GM18507 (cell line): ENCODE measurements at places on chromosomes 16 and 17.

DNA sequence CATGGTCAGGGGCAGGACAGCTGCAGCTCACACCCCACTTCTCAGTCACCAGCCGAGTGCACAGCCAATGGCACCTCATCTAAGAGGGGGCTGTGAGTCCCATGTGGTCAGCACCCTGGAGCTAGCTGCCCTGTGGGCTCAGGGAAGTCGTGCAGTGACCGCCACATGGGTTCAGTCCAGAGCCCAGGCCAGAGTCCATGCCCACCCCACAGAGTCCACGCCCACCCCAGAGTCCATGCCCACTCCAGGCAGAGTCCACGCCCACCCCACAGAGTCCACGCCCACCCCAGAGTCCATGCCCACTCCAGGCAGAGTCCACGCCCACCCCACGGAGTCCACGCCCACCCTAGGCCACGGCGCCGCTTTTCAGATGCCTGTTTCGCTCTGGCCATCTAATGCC, 24.1 kb downstream of the SLC7A5 start:
- no peak for DNase-seq

- no peak for DNase-seq
These were observed 18.7 kb upstream of the ANKRD40CL start for GRCh38 chr17:50785946-50786570.

DNA sequence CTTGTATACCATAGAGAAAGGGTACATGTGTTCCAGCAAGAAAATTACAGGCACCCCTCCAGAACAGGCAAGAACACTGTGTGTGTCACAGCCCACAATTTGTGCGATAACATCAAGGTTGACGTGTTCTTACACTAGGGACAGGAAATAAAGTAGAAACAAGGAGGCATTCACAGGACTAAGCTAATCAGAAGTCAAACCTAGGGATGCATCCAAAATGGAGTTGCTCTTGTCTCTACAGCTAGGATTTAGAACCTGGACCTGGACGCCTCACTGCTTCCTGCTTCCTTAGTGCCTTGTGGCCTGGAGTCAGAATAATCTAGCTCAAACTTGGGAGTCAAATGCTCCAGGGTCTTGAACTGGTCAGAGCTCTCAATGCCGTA, 41.3 kb downstream of the GINS3 start:
- no peak for DNase-seq

DNA sequence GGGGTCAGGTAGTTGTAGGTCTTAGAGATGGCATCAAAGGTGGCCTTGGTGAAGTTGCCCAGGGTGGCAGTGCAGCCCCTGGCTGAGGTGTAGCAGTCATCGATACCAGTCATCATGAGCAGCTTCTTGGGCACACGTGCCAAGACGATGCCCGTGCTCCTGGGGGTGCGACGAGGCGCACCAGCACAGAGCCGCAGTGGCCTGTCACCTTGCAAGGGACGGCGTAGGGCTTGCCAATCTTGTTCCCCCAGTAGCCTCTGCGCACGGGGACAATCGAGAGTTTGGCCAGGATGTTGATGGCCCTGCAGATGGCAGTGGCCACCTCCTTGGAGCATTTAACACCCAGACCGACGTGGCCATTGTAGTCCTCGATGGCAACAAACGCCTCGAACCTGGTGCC, 29.8 kb downstream of the CDC27 start:
- DNase-seq, result no peak

GRCh38 chr16:74899816-74900215, 85.1 kb downstream of the WDR59 start:
- DNase-seq, result no peak

DNA sequence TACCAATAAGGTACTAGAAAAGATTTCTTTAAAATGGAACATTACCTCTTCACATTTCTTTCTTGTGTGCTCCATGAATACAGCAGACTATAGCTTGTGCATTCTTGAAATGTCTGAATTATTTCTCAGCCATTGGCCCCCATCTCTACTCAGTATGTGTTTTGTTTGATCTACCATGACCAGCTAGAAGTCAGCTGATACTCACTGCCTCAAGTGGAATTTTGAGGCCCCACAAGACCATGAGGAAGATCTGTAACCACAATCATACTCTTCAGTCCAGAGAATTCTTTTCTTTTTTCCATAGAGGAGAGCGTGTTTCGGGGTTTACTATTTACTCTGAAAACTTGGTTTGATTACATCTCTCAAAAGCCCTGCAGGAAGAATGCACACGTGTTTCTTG, 319.1 kb downstream of the TOX3 start:
- DNase-seq, result no peak

- no peak for DNase-seq
These were observed 297.2 kb downstream of the WWOX start for GRCh38 chr16:78396673-78397072.

DNA sequence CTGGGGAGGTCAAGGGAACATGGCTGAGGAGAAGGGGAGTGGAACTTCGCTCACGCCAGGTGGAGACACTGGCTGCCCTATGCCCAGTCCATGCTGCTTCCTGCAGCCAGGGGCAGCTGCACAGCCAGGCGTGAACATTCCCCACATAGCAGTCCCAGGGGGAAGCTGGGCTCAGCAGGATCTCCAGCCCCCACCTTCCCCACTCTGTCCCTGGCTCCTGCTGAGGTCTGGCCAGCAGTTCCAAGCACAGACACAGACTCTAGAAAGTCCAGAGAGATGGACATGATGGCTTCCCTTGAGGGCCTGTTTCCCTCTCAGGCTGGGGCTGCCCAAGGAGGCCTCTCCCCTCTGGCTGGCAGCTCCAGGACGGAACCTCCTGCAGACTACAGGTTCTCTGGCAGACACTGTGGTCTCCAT, 9.3 kb downstream of the JUP start:
- no peak for DNase-seq

GRCh38 chr17:80774146-80774545, 217.5 kb upstream of the CHMP6 start:
- no peak for DNase-seq

DNA sequence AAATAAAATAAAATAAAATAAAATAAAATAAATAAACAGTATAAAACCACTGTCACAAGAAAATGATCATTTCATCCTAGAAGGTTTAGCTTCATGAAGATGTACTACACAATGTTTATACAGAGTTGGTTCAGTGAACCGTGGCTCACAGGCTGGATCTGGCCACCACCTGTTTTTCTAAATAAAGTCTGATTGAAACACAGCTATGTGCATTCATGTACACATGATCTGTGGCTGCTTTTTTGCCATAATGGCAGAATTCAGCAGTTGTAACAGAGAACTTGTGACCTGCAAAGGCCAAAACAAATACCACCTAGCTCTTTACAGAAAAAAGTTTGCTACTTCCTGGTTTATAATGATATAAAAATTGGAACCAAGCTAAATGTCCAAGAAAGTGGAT, 12.6 kb upstream of the RPRML start:
- DNase-seq, result no peak

DNA sequence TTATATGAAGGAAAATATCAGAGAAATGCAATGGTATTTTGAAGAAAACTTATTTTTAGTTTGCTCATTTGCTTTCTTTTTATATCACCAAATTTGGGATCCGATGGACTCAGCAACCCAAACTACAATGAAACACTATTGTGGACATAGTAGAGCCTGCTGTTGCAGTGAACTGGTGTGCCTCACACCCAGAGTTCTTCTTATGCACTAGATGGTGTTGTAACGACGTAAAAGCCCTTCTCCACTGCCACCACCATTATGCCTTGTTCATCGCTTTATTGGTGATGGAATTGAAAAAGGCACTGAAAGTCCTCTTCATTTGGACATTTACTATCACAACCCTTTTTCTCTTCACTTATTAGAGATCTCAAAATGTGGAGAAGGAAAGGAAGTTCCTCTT, 381.3 kb downstream of the CDH8 start:
- DNase-seq, result no peak

DNA sequence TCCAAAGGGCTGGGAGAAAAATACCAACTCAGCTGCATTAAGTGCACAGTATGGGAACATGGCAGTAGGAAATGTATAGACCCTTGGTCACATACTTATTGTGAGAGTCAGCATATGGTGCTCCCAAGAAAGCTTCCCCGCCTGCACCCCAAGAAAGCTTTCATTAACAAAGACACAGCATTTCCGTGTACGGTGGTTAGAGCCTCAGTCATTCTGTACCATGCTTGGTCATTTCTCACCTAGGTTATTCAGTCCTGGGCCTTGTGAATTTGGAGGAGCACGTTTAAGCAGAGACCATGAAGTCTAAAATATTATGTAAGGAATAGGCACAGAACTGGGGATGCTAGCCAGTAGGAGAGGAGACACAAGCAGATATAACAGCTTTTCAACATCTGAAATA, 56.1 kb downstream of the ESRP2 start:
- DNase-seq, result no peak

DNA sequence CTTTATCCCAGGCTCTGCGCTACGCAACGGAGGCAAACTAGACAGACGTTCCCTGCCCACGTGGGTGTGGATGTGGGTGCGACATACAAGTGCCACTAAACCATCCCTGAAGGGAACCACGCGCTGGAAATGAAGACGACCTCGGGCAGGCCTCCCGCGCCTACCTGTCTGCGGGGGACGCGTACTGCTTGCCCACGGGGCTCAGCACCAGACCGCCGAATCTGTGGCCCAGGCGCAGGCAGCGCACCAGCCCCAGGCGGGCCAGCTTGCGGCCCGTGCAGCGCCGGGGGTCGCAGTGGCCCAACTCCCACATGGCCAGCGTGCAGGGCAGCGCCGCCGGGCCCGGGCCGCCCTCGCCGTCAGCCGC, 480 bp downstream of the TSR3 start:
- no peak for DNase-seq

DNA sequence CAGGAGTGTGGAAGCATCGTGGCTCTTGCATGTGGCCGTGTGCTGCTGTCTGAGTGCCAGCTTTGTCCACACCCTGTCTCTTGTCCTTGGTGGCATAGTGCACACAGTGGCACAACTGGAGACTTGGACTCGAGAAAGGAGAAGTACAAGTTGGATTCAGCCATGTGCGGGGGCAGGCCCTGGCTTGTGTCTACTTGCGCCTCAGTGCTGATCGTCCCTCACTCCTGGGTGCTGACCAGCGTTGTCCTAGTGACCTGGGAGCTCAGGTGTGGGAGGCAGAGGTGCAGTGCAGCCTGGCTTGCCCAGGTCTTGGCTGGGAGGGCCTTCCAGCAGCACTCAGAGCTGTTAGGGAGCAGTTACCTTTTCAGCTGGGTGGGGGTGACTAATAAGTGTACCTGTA, 20.6 kb downstream of the MPRIP start:
- DNase-seq, result no peak

GRCh38 chr16:67372664-67373063, 20.6 kb downstream of the TPPP3 start:
- DNase-seq, result no peak

- DNase-seq, result no peak
These were observed 31.6 kb upstream of the ASIC2 start for GRCh38 chr17:33324736-33325135.

DNA sequence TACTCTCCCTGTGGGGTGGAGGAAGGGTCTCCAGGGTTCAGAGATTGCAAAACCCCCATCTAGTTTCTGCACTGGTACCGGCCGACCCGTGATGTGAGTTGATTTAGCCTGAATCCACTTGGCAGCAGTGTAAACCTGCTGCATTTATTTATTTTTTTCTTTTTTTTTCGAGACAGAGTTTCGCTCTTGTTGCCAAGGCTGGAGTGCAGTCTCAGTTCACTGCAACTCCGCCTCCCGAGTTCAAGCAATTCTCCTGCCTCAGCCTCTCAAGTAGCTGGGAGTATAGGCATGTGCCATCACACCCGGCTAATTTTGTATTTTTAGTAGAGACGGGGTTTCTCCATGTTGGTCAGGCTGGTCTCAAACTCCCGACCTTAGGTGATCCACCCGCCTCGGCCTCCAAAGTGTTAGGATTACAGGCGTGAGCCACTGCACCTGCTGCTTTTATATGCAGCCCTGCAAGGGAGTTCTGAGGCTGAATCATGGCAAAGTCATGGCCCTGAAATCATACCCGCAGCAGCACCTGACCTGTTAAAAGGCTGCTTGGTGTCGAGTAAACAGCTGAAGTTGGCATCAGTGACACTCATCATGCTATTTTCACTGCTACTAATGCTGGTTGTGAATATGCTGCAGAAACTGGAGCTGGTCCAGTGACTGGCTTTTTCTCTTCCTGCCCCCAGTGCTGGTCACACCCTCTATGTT, 21.4 kb downstream of the DEXI start:
- no peak for DNase-seq

DNA sequence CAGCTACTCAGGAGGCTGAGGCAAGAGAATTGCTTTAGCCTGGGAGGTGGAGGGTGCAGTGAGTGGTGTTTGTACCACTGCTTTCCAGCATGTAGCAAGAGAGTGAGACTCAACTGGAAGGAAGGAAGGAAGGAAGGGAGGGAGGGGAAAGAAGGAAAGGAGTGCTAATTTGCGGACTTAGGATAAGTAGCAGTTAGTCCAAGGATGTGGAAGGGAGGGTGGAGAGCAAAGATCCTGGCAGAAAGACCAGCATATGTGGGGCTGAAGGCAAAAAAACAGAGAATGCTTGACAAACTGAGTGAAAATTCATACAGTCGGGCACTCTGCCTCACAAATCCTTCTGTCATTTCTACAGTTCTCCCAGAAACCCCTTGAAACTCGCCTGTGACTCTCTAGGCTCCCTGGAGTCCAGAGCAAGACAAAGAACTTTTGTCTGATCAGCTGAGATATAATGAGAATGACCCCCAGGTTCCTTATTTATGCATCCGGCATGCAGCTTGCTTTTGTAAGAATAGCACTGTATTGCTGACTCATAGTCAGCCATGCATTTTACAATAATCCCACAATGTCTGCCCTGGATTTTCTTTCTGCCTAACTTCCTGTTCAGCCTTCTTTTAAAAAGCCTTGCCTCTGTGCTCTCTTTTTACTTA, 31.5 kb downstream of the CDK5RAP3 start:
- no peak for DNase-seq

GRCh38 chr17:47709594-47709993, 15.6 kb downstream of the TBKBP1 start:
- no peak for DNase-seq

DNA sequence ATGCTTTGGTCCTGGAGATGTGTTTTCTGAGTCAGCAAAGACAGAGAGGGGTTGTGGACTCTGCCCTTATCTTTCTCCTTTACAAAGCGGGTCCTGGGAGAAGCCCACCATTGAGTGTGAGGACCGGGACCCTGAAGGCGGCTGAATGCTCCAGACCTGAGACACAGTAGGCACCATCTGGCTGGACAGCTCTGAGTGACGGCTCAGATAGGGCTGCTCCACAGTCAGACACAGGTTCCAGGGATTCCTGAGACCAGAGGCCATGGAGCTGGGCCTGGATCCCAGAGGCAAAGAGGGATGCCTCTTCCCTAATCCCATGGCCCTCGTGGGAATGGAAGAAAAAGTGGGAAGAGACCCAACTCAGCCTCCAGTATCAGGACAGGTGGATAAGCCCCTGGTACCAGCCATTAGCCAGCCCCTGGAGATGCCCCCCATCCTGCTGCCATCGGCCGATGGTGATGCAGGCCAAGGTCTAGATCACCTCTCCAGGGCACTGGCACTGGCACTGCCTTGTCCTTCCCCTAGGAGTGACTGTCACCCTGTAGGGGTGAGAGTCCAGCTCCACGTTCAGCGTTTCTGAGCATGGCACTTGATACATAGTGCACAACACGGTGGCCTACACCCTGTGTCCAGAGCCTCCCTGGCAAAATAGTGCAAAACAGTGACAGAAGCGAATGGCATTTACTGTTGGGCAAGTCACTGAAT, 4.7 kb downstream of the MMP15 start:
- no peak for DNase-seq

- no peak for DNase-seq
These were observed 10.9 kb downstream of the CLUH start for GRCh38 chr17:2700491-2701141.
